ENCODE measurements at places on chromosomes 6 and 20.

DNA sequence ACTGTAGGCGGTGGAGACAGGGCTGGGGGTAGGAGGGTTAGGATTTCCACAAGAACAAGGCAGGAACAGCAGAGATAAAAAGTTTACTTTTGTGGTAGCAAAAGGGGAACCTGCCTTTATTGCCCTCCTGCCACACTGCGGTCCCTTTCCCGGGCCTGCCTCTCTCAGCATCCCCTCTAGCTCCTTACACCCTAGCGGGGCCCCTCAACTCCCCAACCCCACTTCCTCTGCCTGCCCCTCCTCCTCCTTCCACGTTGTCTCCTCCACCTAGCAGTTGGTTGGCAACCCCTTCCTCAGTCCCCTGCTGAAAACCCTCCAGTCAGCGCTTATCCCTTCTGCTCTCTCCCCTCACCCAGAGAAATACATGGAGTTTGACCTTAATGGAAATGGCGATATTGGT is 714 bp downstream of the AIF1 start:
- DNase-seq, result no peak

DNA sequence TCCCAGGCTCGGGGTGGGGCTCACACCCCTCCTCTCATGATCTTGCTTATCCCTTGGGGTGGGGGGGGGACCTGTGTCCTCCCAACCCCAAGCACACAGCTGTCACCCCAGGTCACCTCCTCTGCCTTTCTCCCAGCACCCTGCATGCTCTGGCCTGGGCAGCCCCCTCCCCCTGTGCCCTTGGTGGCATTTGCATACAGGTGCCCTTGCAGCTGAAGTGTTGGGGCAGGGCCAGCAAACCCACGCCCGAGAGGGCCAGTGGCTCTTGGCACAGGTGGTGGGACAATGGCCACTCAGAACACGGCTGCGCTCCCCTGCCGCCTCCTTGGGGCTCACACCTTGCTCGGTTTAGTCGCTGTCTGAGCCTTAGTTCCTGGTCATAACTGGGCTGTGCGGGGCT is 11.3 kb upstream of the MYT1 start:
- DNase-seq, result no peak

DNA sequence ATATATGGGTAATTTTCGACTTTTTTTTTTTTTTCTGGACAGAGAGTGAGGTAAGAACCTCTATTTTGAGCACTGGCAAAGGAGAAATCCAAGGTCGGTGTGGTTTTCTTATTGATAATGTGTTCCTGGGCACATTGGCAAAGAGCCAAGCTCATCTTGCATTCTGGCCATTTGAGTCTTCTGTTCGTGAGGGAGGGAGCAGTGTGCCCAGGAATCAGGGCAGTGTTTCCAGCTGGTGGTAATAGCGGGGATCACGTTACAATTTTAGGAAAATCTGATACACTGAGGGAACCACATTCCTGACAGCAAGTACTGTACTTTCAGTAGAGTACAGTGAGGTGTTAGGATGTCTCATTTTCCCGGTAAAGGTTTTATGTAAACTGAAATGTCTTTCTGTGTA is 442.3 kb upstream of the MAP3K7 start:
- DNase-seq, result no peak

GRCh38 chr6:143784316-143784715 is 58.8 kb upstream of the LTV1 start:
- no peak for DNase-seq

DNA sequence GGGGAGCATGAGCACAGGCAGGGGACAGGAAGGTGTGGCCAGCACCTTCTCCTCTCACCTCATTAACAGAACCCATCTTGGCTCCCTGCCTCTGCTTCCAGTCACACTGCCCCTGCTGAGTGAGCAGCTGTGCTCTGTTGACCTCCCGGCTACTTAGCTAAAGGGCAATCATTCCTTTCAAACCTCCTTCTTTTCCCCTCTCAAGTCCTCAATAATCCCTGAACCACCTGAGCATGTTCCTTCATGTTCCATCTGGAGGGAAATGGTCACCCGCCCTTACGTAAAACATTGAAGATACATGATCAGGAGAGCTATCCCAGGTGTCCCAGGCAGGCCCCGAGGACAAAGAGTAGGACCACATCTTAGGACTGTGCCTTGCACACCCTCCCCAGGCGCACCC is 21.7 kb upstream of the MRPS10 start:
- DNase-seq, result no peak
